ENCODE measurements at places on chromosomes 3 and 15.
A peak's percentile ranks its signal among the peaks of the same experiment; 100 is the strongest.

DNA sequence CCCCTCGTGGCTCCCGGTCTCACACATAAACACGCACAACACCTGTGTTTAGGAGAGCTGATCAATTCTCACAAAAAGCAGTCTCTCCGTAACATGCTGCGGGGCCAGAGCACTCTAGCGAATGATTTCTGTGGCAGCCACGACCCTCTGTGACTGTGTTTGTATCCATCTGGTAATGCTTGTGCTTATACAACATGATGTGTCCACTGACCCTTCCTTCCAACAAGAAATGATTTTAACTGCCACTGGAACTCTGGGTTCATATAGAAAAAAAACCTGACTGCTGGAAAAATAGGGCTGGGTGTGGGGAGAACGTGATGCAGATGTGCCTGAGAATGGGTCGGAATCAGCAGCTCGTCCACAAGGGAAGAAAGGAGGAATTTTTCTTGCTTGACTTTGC is 410.2 kb downstream of the GAP43 start:
- DNase-seq, result no peak

GRCh38 chr3:135762188-135762856 is 203.2 kb upstream of the PPP2R3A start:
- DNase-seq, result no peak

GRCh38 chr15:99303907-99304306 is 52.6 kb downstream of the LRRC28 start:
- no peak for DNase-seq

DNA sequence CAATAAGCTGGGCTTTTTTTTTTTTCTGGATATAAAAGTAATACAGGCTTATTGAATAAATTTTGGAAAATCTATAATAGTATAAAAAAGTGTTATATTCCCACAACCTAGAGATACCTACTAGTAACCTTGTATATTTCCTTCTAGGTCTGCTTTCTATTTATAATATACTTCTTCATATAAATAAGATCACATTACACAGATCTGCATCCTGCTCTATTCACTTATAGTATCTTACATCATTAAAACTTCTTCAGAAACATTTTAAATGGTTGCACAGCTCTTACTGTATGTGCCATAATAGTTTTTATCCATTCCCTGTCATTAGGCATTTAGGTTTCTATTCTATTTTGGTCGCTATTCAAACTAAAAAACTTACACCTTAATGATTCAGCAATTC is 87.0 kb upstream of the TTBK2 start:
- no peak for DNase-seq

- no peak for DNase-seq
Observed at GRCh38 chr3:14520149-14520548, 20.0 kb downstream of the GRIP2 start.

DNA sequence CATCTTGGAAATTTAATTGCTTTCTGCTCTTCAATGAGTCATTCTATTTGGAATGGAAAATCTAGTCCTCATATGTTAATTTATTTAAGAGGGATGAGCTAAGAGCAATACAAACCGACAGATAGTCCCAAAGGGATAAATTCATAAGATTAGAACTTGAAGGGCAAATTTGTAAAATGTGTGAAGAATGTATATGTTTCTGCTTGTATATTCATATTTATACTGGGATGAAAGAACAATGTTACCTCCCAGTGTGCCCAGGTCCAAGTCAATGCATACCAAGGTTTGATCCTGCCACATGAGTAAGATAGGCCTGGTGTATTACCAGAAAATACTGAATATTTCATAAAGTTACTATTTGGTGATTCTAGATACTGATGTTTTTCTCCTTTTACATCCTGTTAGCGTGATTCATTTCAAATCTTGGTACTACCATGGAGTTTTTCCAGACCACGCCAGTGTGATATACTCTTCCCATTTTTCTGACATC is 255.6 kb upstream of the SEMA6D start:
- peak; percentile 94 for DNase-seq

GRCh38 chr3:124428372-124429128 is 301.7 kb upstream of the UMPS start:
- DNase-seq, result peak; percentile 5

GRCh38 chr3:133074977-133075376 is 36.8 kb downstream of the TMEM108 start:
- no peak for DNase-seq

- DNase-seq, result no peak
Observed at GRCh38 chr3:142940000-142940399, 23.5 kb downstream of the PAQR9 start.

GRCh38 chr3:107560166-107560565 is 37.4 kb downstream of the BBX start:
- DNase-seq, result no peak

DNA sequence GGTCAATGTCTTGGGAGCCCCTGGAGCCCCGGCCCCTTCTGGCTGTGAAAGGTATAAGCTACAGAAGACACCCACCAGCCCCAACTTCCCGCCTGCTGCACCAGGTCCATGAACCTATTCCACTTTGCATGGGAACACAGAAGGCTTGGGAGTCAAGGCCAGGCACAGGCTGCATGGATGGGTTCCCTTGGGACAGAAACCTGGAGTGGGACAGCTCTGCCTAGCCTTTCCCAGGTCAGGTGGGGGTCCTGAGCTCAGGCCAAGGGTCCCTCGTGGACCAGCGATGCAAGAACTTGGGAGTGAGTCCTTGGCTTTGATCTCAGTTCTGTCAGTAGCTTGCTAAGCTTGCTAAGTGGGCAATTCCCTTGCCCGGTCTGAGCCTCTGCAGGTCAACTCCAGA is 25.0 kb downstream of the TKT start:
- no peak for DNase-seq

DNA sequence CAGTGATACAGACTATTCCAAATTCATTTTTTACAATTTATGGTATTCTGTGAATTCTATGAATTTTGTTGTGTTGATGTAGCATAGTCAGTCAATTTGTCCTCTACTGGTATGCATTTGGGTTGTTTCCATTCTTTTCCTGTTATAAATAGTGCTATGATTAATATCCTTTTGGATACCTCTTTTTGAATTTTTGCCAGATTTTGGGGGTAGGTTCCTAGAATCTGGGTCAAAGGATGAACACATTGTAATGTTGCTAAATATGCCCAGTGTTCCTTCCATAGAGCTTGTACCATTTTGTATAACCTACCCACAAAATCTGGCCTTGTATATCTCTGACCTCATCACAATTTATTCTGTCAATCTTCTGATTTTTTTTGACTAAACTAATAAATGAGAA is 44.4 kb upstream of the C3orf38 start:
- DNase-seq, result peak; percentile 50

DNA sequence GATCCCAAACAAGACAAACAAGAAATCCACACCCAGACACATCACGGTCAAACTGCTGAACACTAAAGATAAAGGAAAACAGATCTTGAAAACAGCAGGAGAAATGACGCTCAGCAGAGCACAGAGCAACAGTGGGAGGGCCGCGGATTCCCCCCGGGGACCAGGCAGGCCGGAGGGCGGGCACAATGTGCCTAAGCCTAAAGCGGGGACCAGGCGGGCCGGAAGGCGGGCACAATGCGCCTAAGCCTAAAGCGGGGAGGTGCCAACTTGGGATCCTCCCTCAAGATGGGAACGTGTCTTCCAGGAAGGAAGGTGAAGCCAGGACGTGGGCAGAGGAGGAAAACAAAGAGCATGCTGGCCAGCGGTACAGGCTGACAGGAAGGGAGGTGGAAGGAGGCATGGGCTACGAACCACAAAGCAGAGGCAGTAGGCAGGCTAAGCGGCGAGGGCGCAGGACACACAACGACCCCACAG is 31.1 kb downstream of the CYFIP1 start:
- peak; percentile 56 for DNase-seq

DNA sequence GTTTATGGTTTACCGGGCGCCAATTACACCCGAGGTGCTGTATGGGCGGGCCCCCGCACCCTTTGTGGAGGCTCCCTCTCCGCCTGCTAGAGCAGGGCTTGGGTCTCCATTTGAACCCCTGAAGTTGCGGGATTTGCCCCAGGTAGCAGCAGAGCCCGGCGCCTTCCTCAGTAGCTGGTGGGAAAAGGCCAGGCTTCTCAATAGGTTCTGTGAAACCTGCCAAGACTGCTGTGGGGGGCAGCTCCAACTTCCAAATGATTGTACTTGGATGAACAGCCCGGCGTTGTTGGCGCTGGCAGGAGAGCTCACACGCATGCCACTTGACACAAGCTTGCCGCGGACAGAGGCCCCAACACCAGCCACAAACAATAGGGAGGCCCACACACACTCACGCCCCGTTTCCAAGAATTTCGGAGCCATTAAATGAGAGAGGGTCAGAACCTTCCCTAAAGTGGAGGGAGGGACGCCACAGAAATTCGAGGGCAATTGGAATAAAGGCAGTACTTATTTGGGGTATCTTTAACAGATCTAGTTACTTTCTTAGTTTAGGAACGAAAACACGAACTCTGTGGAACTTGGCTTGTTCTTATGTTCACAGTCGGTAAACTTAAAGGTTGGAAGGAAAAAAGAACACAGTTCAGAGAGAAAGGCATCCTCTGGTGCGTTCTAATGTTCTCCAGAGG is 1.4 kb downstream of the EPHB3 start:
- peak; percentile 43 for DNase-seq

DNA sequence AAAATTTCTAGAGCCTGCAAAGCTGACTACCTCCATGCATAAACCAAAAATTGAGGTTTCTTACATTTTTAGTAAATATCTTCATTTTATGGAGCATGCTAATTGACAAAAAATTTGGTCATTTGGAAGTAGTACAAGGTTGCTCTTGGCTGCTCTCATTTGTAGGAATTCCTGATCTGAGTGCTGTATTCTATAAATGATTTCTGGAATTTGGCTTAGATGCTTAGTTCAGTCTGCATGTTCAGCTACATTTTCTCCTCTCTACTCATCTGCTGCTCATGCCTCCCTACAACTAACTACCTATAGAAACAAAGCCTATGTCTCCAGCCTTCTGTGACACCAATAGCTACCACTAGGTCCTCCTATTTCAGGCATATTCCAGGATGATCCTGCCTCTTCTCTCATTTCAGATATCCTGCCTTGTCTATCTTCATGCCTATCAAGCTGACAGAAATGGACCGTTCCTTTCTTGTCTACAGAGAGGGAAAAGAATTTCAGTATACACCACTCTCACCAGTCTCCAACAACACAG is 901.1 kb downstream of the TBL1XR1 start:
- DNase-seq, result peak; percentile 28

- DNase-seq, result no peak
Observed at GRCh38 chr3:69861556-69861955, 122.3 kb downstream of the MITF start.

GRCh38 chr3:58256061-58256460 is 18.5 kb downstream of the ABHD6 start:
- DNase-seq, result no peak

GRCh38 chr15:76064375-76064774 is 4.6 kb downstream of the TMEM266 start:
- DNase-seq, result no peak

- no peak for DNase-seq
Observed at GRCh38 chr3:32349184-32349583, 42.5 kb upstream of the CMTM7 start.

DNA sequence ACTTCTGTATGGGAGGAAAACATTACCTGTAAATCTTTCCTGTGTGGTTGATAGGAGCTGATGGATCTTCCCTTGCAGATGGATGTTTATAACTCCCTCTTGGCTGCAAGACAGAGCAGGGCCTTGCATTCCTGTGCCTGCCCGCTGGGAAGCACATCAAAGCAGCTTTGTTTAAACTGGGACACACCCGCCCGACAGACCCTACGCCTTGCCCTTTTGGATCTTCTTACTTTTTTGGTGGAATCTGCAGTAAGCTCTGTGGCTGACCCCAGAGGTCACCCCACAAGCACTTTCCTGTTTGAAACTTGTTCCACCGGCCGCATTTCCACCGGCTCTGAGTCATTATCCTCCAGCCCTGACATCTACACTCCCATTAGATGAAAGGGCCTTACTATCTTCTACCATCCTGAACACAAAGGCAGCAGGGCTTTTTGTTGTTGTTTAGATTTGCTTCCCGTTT is 244.1 kb upstream of the STT3B start:
- DNase-seq, result peak; percentile 43

GRCh38 chr3:53140847-53141845 is 10.9 kb upstream of the RFT1 start:
- peak; percentile 74 for DNase-seq

GRCh38 chr15:75367006-75367405 is 1.4 kb downstream of the MAN2C1 start:
- DNase-seq, result no peak

DNA sequence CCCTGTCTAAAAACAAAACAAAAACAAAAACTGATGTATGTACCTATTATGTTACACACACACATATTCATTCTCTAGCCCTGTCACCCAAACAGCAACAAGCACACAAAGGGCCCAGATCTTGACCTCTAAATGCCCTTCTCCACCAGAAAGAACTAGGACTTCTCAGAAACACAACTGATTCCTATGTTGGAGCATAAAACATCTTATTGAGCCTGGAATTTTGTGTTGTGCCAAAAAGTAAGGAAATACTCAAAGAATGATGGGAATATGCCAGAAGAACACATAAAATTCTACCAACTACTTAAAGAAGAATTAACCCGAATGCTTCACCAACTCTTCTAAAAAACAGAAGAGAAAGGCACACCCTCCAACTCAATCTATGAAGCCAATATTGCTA is 66.7 kb upstream of the OCA2 start:
- peak; percentile 2 for DNase-seq

GRCh38 chr15:70024521-70024920 is 73.2 kb downstream of the TLE3 start:
- no peak for DNase-seq

DNA sequence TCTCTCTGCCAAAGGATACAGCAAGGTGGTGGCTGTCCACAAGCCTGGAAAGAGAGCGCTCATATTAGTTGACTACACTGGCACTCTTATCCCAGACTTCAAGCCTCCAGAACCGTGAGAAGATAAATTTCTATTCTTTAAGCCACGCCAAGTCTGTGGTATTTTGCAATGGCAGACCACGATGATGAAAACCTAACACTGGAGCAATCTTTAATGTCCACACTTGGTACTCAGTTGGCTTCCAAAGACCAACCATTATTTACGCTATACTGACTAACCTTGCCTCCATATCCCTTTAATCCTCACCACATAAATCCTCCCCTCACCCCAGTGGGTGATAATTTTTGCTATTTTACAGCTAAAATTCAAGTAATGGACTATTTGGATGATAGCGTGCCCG is 16.9 kb upstream of the LACTB start:
- peak; percentile 88 for DNase-seq

GRCh38 chr3:123583561-123583960 is 1.3 kb downstream of the HACD2 start:
- DNase-seq, result no peak
